ENCODE measurements at places on chromosomes 2 and 18. TPM values are rescaled to one million over a fixed set of nuclear protein-coding genes. Genes with fewer than 3 reads are reported as not detected.

HOXD12 gene
- not detected for total RNA-seq

SERPINB11 gene
- not detected for total RNA-seq

THSD7B gene
- not detected for total RNA-seq

NUP35 gene
- 19.2 TPM for total RNA-seq

ITPRIPL1 gene
- total RNA-seq: not detected

PLB1 gene
- 0.91 TPM for total RNA-seq

GALR1 gene
- not detected for total RNA-seq

CD8A gene
- not detected for total RNA-seq

PXDN gene
- total RNA-seq: 114 TPM

GEN1 gene
- total RNA-seq: 19.8 TPM

SERPINB10 gene
- total RNA-seq: not detected

DNA sequence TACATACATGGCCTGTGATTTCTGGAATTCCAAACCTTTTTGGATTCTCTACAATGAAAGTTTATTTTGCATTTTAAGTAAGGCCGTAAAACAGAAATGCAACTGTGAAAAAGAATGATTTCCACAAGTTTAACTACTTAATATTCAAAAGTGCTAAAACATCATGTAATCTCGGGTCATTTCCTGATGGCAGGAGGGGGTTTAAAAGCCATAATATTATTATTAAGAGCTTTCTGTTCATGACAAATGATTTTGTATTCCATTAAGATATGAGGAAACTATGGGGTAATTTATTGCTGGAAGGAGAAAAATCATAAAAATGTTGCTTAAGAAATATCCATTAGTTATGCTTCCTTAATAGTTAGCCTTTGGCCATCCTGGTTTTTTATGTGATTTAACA is 65.7 kb downstream of the COL4A3 start:
- no peak overlapping the region for H3K27ac ChIP-seq
- no peak overlapping the region for H3K4me3 ChIP-seq
- H3K4me1 ChIP-seq: peaks cover 19% of the 10 kb centered on the region
- no peaks in the 10 kb centered on the region for H3K27me3 ChIP-seq
- no peaks in the 10 kb centered on the region for H3K36me3 ChIP-seq
- DNase-seq: no peak

- peak; percentile 37 for DNase-seq
- peaks cover 6% of the 10 kb centered on the region for H3K4me1 ChIP-seq
- H3K27ac ChIP-seq: no peak overlapping the region
- peaks cover 17% of the 10 kb centered on the region for H3K36me3 ChIP-seq
- no peak overlapping the region for H3K4me3 ChIP-seq
Measured at GRCh38 chr2:44233450-44234128, 41.7 kb upstream of the SLC3A1 start.

GRCh38 chr2:137924019-137924418 is 40.3 kb upstream of the HNMT start:
- H3K36me3 ChIP-seq: no peaks in the 10 kb centered on the region
- no peak overlapping the region for H3K27ac ChIP-seq
- H3K4me1 ChIP-seq: no peaks in the 10 kb centered on the region
- no peak overlapping the region for H3K4me3 ChIP-seq
- no peaks in the 10 kb centered on the region for H3K27me3 ChIP-seq
- DNase-seq: no peak

DNA sequence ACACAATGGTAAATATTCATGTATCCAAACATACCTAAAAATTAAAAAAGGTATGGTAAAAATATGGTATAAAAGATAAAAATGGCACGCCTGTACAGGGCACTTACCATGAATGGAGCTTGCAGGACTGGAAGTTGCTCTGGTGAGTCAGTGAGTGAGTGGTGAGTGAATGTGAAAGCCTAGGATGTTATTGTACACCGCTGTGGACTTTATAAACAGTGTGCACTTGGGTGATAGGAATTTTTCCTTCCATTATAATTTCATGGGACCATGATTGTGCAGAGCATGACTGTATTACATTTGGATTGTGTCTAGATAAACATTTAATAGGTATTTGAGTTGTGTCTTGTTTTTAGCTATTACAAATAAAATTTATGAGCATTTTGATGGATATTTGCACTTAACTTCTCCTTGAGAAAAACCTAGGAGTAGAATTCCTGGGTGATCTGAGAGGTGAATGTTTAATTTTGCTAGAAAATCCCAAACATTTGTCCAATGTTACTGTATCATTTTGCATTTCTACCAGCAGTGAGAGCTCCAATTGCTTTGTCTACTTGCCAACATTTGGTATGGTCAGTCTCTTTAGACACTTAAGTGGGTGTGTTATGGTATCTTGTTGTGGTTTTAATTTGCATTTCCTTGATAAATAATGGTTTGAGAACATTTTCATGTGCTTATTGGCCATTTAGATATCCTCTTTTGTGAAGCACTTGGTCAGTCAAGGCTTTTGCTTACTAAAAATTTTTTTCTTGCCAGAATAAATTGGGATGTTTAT is 81.7 kb downstream of the BCL2L11 start:
- peaks cover 5% of the 10 kb centered on the region for H3K4me1 ChIP-seq
- no peak overlapping the region for H3K4me3 ChIP-seq
- H3K27ac ChIP-seq: no peak overlapping the region
- peaks cover 7% of the 10 kb centered on the region for H3K36me3 ChIP-seq
- no peaks in the 10 kb centered on the region for H3K27me3 ChIP-seq

DNA sequence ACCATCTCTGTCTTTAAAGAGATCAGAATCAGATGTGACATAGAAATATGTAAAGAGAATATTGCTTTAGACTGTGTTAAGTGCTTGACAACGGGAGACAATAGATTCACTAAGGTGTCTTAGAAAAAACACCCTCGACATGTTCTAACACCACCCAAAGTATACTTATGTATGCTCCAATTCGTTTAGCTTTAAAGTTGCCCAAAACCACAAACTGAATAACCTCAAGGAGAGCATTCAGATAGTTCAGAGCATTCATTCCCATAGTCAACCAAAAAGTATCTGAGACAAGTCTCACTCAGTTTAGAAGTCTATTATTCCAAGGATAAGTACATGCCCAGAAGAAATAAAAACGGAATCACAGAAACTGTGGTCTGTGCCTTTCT is 96.4 kb downstream of the KYNU start:
- H3K27me3 ChIP-seq: no peaks in the 10 kb centered on the region
- DNase-seq: no peak
- H3K4me3 ChIP-seq: no peak overlapping the region
- peaks cover 24% of the 10 kb centered on the region for H3K4me1 ChIP-seq
- peak overlapping the region; percentile 81 for H3K27ac ChIP-seq

GRCh38 chr18:32612651-32613050 is 142.0 kb upstream of the GAREM1 start:
- peaks cover 19% of the 10 kb centered on the region for H3K27me3 ChIP-seq
- H3K4me1 ChIP-seq: no peaks in the 10 kb centered on the region
- no peak overlapping the region for H3K4me3 ChIP-seq
- no peak overlapping the region for H3K27ac ChIP-seq

DNA sequence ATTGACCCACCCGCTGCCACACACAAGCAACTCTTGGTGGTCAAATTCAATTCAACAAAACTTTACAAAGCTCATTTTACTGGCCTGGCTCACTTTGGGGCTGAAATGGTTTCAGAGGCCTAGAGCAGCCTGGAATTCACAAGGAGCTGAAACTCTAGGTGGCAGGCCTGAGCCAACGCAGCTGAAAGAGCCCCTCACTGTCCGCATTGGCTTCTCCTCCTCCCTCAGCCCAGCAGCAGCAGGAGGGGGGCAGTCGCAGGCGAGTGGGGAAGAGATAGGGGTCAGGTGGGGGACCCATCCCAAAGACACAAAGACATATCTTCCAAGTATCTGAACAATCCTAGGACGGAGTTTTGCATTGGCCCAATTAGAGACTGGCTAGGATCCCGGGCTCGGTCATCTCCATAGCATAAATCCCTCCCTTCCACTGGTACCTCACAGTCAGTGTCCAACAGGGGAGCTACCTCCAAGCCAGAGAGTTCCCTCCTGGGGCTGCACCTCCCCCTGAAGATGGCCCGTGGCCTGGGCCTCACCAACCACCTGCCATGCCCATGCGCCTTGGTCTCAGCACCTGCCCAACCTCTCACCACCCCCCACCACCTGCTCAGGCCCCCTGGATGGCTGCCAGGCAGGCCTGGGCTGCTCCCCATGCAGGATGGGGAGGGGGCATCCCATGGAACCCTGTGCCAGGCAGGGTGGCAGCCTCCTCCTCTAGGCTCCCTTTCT is 113.4 kb downstream of the ZBTB7C start:
- H3K27ac ChIP-seq: no peak overlapping the region
- no peaks in the 10 kb centered on the region for H3K36me3 ChIP-seq
- DNase-seq: no peak
- H3K27me3 ChIP-seq: no peaks in the 10 kb centered on the region

GRCh38 chr2:69018678-69019095 is 5.7 kb downstream of the ANTXR1 start:
- H3K4me3 ChIP-seq: no peak overlapping the region
- H3K36me3 ChIP-seq: no peaks in the 10 kb centered on the region
- H3K4me1 ChIP-seq: peaks cover 22% of the 10 kb centered on the region

DNA sequence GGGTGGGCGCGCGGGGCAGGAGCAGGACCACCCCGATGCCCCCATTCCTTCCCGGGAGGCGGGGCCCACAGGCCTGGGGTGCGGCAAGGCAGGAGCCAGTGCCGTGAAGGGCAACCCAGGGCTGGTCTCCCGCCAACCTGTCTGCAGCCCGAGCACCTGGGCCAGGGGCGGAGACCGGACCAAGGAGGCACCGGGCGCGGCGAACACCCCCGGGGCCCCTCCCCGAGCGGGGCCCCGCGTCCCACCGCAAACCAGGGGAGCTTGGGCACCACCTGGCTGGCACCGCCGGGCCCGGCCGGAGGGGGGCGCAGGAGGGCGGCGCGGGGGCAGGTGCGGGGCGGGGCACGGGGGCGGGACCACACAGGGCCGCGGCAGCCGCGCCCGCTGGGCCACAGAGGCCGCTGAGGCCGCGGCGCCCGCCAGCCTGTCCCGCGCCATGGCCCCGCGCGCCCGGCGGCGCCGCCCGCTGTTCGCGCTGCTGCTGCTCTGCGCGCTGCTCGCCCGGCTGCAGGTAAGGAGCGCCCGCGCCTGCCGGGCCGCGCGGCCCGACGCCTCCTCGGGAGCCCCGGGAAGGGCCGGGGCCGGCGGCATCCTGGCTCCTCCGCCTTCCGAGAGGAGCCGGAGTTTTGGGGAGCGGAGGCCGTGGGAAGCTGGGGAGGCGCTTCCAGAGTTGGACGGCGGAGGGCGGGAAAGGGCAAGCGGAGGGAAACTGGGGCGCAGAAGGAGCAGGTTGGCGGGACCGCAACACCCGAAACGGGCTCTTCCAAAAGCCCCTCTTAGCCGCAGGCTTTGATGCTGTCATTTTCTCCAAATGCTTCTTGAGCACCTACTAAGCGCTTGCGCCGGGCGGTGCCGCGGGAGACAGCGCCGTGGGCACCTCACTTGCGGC is at the start of gene TNFRSF11A:
Gene TNFRSF11A, plus strand, starts transcription at position 394 of the 889 bp plus-strand sequence. Its CDS starts 43 bp downstream, at position 437.
- no peaks in the 10 kb centered on the region for H3K36me3 ChIP-seq
- peaks cover 30% of the 10 kb centered on the region for H3K27me3 ChIP-seq
- DNase-seq: peak; percentile 61
- peak within 1 kb of the TSS; percentile 75 for H3K4me3 ChIP-seq
- H3K4me1 ChIP-seq: peaks cover 18% of the 10 kb centered on the region
- H3K27ac ChIP-seq: no peak within 1 kb of the TSS

DNA sequence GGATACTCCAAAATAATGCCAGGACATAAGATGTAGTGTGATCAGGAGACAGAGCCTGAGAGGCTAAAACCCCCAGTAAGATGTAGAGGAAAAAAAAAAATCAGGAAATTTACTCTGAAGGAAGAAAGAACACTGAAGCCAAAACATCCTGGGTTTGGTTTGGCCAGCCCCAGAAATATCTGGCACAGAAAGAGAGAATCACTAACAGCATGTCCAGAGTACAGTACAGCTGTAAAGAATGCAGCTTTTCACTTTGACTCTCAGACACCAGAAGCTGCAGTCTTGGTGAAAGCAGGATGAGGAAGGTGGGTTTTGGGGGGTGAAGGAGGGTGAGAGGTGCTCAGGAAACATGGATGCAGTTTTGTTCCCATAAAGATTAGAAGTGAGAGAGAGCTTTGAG is 1577.7 kb upstream of the ACVR2A start:
- no peak for DNase-seq
- H3K4me1 ChIP-seq: peaks cover 9% of the 10 kb centered on the region
- H3K36me3 ChIP-seq: no peaks in the 10 kb centered on the region
- no peak overlapping the region for H3K4me3 ChIP-seq
- H3K27me3 ChIP-seq: no peaks in the 10 kb centered on the region
- no peak overlapping the region for H3K27ac ChIP-seq

DNA sequence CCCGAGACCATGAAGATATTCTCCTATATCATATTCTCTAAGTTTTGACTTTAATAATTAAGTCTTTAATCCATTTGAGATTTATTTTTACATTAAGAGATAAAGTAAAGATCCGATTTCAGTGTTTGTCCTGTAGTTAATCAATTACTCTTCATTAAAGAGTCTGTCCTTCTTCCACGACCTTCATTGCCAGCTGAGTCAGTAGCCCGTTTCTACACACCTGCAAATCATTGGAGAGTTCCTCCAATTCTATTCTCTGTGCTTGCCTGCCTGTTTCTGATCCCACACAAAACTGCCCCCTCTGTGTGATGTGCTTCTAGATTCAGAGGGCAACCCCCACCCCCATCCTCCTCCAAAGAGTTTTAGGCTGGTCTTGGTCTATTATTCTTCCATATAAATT is 119.2 kb downstream of the KCNF1 start:
- H3K27ac ChIP-seq: no peak overlapping the region
- H3K4me3 ChIP-seq: no peak overlapping the region
- H3K4me1 ChIP-seq: no peaks in the 10 kb centered on the region
- no peak for DNase-seq
- H3K36me3 ChIP-seq: no peaks in the 10 kb centered on the region

DNA sequence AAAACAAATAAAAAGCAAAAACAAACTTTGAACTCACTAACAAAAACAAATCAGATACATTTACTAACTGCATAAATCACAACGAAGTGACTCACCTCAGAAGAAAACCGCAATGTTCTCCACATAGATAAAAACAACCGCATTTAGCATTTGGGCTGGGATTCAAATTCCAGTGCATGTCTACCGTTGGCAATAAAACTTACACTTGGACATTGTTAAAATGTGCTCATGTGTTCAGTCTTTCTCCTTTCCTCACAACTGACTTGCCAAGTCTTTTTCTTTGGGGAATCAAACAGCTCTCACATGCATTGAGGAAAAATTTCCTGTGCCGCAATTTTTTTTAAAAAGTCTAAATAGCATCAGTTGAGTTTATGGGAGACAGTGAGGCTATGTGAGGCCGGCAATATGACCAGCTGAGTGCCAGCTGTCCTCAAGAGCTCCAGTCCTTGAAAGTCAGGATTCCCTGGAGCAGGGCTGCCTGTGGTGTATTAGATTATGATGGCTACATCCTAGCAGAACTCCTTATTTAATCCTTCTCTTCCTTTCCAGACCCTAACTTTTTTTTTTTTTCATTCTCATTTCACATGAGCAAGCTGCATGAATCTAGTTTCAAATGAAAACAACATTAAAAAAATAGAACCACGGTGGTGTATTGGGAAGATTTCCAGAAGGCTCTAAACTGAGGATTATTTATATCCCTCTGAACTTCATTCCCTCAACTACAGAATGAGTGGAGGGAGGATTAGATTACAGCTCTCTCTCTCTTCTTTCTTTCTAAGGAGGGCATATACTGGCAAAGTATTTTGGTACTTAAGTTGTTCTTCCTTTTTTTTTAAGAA is 70.2 kb upstream of the MEIS1 start:
- H3K27me3 ChIP-seq: peaks cover 11% of the 10 kb centered on the region

GRCh38 chr2:174704642-174705041 is 59.6 kb downstream of the CHRNA1 start:
- H3K27ac ChIP-seq: no peak overlapping the region
- peaks cover 19% of the 10 kb centered on the region for H3K27me3 ChIP-seq
- H3K4me3 ChIP-seq: no peak overlapping the region
- H3K36me3 ChIP-seq: no peaks in the 10 kb centered on the region

GRCh38 chr18:41618147-41618546 is 336.9 kb upstream of the PIK3C3 start:
- no peak for DNase-seq
- H3K27ac ChIP-seq: no peak overlapping the region
- peaks cover 22% of the 10 kb centered on the region for H3K27me3 ChIP-seq
- no peaks in the 10 kb centered on the region for H3K36me3 ChIP-seq
